ENCODE measurements at places on chromosomes 16 and 17.

GRCh38 chr16:50259334-50260205 is 6.8 kb upstream of the ADCY7 start:
- DNase-seq = no peak

- no peak for DNase-seq
Measured at GRCh38 chr17:38693700-38694329, 11.3 kb upstream of the MLLT6 start.

DNA sequence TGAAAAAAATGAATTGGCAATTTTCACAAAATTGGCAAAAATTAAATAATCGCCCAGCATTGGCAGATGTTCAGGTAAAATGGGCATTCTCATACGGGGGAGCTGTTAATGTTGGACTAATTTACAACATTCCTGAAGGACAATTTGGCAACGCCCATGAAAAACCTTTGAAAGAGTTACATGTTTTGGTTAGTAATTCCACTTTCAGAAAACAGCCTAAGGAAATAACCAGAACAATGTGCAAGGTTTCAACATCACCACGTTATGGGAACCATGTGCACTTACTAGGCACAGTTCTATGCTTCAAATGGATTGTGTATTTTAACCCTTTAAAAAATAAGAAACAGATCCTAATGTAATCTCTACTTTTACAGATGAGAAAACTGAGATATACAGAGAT is 62.7 kb downstream of the CDYL2 start:
- DNase-seq = no peak

GRCh38 chr17:82492643-82493225 is 26.8 kb upstream of the FOXK2 start:
- no peak for DNase-seq

- no peak for DNase-seq
Measured at GRCh38 chr16:85435286-85435685, 177.8 kb upstream of the GSE1 start.

- no peak for DNase-seq
Measured at GRCh38 chr17:16916557-16916920, 55.4 kb downstream of the TNFRSF13B start.

GRCh38 chr17:49956780-49957179 is 12.2 kb upstream of the DLX4 start:
- DNase-seq = no peak

DNA sequence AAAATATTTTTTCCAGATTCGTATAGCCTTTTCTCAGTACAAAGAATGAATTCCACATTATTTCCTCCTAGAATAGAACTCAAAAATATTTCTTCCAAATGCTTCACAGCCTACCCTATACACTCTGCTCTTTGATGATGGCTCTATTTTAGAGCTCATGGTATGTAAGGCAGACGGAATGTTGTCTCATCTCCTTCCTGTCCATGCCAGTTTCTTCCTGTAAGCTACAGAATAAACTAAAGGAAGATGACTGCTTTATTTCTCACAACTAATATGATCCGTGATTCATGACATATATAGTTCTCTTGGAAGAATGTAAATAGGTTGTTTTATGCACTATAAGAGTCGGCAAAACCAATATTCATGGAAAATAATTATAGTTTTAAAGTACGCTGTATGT is 723.1 kb downstream of the CDH11 start:
- no peak for DNase-seq

DNA sequence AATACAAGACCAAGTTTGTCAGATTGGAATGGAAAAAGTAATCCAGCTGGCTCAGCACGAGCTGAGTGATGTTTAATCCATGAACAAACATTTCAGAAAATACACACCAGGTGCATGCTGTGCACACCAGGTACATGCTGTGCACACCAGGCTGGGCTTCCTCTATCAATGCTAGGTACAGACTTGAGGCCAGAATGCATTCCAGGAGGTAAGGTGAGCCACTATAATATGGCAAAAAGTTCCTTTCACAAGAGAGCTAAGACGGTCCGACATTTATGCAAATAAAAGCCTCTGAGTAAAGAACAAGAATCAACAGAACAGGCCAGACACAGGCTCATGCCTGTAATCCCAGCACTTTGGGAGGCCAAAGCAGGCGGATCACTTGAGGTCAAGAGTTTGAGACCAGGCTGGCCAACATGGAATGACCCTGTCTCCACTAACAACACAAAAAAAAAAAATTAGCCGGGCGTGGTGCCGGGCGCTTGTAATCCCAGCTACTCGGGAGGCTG is 128.2 kb downstream of the ZNF778 start:
- DNase-seq = no peak

DNA sequence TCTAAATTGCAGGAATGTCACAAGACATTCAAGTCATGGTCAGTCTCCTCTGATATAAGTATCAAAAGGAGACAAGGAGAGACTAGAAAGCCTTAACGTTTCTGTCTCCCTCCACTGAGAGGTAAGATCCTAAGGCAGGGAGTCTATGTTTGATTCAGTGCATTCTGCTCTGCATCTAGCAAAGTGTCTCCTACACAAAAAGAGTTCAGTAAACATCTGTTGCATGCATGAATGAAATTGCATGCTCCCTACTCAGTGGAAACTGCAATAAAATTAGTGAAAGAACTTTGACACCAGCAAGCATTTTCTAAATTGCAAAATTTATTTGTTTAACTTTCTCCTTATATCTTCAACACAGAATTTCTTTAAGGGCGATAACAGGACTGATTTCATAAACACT is 111.1 kb downstream of the ADAMTS18 start:
- no peak for DNase-seq

DNA sequence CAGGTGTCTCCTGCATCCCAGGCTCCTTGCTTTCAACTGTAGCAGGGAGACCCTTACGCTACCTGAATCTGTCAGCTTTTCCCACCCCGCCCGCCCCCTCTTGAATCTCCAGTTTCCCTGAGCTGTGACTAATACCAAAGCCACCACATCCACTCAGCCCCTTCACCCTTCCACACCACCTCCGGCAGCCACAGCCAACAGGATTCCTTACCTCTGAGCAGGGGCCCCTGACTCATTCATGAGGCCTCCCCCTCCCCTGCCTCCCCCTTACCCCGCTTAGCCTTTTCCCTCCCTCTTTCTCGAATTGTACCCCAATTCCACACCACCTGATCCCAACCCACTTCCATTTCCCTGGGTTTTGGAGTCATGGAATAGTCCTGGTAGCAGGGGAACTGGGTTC is 2.3 kb downstream of the STX1B start:
- no peak for DNase-seq

DNA sequence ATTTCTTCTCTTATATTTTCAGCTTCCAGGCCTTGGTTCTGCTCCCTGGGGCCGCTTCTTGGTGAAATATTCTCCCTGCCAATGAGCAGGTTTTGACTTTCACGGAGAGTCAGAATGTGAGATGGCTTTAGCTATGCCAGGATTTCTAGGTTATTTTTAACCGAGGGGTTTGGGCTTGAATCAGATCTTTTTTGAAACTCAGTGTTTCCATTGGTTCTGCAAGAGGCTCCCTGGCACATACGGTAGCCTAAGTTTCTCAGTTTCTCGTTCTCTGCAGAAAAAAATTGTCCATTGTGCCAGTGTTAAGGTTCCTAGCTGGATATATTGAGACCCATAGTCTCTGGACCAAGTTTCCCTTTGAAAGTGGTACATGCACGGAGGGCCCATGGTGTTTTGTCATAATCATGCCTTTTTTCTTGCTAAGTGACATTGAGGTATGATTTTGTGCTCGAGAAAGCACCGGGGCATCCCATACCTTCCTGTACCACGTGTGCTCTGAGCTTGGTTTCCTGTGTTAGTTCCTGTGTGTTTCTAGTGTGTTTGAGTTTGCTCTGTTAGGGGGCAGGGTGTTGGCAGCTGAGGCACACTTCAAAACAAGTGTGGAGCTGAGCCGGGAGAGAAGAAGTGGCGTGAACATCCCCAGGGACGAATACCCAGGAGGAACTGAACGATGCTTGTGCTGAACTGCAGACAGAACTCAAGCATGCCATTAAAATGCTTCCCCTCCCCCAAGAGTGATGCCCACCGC is 127.2 kb downstream of the HS3ST3B1 start:
- no peak for DNase-seq

DNA sequence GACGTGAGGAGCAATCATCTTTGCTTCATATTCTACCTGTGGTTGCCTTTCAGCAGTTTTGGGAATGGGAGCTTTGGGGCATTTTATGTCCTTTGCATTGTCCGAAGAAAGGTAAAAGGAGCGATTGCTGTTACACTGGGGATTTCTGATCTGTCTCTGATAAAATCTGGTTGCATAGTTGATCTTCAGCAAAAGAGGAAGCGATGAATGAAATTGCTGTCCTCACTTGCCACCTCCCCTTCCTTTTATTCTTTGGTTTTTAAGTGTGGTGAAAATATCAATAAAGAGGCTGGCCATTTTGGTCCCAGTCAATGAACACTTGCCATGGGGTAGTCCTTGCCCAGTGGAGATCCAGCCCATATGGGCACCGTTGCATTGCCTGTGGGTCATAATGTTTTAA is 236.8 kb downstream of the MSI2 start:
- no peak for DNase-seq

GRCh38 chr17:82222816-82223215 is 6.0 kb upstream of the SLC16A3 start:
- no peak for DNase-seq

GRCh38 chr16:67871256-67871655 is 1.6 kb upstream of the EDC4 start:
- DNase-seq = no peak

DNA sequence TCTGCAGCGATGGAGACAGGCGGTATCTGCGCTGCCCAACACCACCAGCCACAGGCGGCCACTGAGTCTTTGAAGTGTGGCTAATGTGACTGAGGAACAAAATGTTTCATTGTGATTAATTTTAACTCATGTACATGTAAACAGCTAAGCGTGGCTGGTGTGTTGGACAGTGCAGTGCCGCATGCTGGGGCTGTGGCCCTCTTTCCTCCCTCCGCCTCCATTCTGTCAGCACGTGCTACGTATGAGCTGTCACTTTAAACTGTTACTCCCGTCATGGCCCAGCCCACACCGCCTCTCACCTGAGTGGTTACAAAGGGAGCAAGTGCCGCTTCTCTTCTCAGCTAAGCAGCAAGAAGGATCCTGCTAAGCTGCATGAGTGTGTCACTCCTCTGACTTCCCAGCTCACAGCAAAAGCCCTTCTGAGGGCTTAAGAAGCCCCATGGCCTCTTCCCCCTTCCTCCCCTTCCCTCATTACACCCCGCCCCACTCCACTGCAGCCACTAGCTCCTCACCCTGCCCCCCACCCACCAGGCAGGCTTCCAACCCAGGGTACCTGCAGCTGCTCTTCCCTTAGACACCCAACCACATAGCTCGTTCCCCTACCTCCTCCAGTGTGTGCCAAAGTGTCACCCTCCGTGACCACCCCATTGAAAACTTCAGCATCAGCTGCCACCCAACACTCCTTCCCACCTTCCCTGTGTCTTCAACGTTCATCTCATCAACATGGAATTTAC is 15.0 kb downstream of the HASPIN start:
- no peak for DNase-seq

DNA sequence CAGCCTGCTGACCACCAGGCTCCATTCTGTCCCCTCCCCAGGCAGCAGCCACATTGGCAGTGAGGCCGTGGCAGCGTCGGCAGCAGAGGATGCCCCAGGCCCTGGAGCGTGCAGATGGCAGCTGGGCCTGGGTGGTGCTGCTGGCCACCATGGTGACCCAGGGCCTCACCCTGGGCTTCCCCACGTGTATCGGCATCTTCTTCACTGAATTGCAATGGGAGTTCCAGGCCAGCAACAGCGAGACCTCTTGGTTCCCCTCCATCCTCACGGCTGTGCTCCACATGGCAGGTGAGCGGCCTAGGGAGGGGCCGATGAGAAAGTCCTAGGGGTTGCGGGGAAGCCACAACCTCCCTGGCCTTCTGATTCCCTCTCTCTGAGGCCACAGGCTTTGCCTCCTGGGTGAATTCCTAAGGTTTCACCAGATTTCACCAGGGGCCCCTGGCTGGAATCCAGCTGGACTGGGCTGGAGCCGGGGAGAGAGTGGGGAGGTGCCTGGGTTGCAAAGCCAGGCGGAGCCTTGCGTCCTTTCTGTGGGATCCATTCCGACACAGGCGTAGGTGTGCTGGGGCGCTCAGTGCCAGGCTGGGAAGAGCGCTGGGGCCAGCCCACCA is 5.9 kb downstream of the SLC16A5 start:
- no peak for DNase-seq

DNA sequence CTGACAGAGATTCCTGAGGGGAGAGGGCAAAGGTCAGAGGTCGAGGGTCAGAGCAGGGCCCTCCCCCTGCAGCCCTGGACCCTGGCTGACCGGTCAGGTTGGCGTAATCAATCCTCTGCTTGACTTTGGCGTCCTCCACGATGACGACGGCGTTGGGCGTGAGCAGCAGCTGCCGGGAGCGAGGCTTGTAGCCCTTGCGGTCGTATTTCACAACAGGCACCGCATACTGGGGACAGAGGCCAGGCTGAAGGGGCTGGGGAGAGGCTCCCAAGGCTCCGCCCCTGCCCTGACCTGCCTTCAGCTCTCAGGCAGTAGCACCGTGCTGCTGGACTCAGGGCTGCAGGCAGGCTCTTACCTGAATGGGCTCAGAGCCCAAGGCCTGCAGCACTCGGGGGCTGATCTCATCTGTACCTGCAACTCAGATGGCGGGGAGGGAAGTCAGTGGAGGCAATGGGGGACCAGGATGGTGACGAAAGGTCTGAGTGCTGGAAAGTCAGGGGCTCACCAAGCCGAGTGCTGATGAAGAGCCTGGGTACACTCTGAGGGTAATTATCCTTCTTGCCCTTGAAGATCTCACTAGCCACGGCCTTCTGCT is 12.0 kb upstream of the CRK start:
- DNase-seq = no peak

GRCh38 chr17:75272848-75273184 is 1.8 kb upstream of the MIF4GD start:
- DNase-seq = no peak

GRCh38 chr17:73311428-73311780 is 397 bp downstream of the CDC42EP4 start:
- no peak for DNase-seq

DNA sequence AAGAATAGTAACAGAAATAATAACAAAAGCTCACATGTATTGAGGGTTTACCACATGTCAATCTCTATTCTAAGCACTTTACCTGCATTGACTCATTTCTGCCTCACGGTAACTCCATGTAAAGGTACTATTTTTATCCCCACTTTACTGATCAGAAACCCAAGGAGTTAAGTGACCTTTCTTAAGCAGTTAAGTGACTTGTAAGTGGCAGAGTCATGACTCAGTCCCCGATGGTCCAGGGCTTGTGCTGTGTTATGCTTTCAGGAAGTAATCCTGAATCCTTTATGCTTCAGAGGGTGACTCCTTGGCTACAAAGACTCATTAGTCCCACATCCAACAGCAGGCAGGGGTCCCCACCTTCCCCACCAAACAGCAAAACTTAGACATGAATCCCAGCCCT is 66.5 kb downstream of the MRM1 start:
- DNase-seq = no peak

GRCh38 chr17:27422601-27423000 is 33.6 kb upstream of the KSR1 start:
- DNase-seq = no peak

DNA sequence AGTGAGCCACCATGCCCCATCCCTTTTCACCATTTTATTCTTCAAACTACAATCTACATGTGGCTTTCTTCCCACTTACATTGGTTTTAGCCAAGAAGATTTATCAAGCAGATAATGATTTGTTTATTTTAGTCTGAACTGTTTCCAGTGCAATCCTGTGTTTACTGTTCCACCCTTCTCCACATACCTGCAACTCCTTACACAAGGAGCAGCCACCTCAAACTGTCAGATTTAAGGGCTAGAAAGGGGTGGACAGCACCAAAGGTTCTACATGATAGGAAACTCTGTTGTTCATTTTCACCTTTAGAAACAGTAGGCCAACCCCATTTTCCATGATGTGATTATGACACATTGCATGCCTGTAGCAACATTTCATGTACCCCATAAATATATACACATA is 1.9 kb downstream of the RUNDC1 start:
- DNase-seq = no peak

- no peak for DNase-seq
Measured at GRCh38 chr16:51416926-51417325, 265.9 kb upstream of the SALL1 start.
